ENCODE measurements at places on chromosomes 13 and 19.

DNA sequence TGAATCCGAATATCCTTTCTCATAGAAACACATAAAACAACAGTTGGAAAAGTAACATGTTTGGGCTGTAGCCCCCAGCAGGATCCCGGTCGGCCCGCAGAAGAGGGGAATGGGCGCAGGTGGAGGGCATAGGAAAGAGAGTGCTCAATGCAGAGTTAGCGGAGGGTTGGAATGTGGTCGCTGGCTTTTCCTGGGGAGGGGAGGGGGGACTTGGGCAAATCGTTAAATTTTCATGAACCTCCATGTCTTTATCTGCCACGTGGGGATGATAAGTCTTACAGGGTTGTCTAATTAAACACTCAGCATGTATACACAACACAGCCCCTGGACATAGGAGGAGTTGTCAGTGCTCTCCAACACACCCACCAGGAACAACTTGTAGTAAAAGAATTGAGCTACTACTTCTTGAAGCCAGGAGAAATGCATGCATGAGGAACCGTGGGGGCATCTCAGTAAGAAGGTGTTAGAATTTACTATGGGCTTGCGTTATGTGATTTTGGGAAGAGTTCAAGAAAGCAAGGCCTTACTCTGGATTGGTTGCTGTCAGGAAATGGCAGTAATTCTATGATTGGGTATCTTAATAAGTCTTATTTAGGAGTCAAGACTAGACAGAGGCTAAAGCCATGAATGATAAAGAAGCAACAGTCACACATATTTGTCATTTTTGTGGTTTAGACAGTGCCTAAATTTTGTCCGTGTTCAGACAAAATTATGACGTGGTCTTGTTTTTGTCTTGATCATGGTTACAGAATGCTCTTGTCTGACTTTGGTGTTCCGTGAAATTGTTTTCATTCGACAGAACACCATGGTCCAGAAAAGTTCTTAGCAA lies 671 bp upstream of the SLC46A3 start:
- peak; percentile 8 for DNase-seq

DNA sequence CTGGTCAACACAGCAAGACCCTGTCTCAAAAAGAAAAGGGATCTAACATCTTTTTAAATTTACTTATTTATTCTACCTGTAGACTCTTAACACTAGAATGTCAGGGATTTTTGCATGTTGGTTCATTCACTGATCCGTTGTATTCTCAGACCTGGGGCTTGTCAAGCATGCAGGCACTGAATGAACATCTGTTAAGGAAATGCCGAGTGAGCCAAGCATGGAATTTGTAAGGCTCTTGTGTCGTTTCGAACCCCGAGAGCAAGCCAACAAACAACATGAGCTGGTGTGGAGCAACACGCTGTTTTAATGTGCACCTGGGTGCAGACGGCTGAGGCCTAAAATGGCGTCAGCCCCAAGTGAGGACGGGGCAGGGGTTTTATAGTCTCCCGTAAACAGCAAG lies 10.0 kb upstream of the OR1M1 start:
- DNase-seq, result no peak

DNA sequence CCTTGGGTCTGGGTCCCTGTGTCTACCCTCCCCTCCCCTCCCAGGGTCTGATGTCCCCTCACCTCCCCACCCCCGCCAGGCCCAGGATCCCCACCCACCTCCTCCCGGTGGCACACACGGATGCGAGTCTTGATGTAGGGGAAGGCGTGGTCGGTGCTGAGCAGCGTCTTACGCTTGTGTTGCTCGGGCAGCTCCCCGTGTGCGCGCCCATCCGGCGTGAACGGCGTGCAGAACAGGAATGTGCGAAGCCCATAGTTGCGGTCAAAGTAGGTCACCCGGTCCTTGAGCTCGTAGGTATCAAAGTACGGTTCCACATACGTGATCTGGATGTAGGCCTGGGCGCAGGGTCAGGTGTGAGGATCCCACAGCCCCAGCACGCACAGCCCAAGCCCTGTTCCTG lies 4.4 kb upstream of the KANK2 start:
- no peak for DNase-seq

DNA sequence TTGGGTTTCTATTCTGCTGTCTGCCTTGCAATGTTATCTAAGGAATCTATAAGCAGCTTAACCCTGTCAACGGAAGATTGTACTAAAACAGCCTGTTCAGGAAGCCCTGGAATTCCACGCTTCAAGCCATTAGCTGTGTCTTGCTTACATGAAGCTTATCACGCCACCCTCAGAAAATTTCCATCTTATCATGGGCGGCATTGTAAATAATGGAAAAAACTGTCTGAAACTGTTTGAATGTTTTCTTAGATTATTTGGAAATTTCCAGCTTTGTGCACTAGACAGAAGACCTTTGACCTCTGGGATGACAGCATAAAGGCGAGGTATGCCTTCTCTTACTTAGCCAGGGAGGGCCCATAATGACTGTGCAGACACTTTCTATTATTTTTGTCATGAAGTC lies 319.7 kb downstream of the KCNRG start:
- DNase-seq, result no peak

GRCh38 chr19:42284066-42284501 lies 15.0 kb downstream of the CIC start:
- DNase-seq, result peak; percentile 93

DNA sequence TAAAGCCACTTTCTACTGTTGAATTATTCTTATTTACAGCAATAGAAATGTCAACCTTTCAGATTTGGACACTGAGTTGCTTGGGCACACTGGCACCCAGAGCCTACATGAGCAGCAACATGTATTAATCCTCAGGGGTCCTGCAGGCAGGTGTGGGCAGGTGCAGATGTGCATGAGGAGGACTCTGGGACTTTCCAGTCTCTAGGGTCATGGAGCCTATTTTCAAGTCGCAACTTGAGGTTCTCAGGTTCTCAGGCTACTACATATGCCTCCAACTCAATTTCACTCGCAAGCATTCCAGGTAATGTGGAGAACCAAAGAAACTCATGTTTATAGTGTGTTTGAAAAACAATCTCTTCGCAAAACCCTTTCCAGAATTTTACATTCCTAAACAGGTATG lies 73.2 kb downstream of the STARD13 start:
- DNase-seq, result no peak

DNA sequence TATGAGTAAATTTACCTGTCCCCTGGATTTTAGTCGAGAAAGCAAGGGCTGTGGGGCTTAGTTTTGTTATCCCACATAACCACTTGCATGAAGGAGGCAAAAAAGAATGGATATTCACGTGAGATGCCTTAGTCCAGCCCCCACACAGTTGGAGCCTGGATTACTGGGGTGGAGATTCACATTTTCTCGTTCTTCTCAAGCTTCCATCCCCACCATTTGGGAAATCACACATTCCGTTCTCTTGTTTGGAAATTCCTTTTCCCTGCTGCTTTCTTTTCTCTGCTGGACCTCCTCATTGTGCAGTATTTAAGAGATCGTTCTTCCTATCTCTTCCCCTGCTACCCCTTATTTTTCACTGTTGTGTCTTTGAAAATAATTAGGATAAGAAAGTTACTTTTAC lies 45.1 kb upstream of the FARP1 start:
- no peak for DNase-seq

GRCh38 chr19:40510526-40511115 lies 43.8 kb downstream of the SPTBN4 start:
- DNase-seq, result no peak

GRCh38 chr19:55492362-55492944 lies 4.2 kb downstream of the SSC5D start:
- no peak for DNase-seq

DNA sequence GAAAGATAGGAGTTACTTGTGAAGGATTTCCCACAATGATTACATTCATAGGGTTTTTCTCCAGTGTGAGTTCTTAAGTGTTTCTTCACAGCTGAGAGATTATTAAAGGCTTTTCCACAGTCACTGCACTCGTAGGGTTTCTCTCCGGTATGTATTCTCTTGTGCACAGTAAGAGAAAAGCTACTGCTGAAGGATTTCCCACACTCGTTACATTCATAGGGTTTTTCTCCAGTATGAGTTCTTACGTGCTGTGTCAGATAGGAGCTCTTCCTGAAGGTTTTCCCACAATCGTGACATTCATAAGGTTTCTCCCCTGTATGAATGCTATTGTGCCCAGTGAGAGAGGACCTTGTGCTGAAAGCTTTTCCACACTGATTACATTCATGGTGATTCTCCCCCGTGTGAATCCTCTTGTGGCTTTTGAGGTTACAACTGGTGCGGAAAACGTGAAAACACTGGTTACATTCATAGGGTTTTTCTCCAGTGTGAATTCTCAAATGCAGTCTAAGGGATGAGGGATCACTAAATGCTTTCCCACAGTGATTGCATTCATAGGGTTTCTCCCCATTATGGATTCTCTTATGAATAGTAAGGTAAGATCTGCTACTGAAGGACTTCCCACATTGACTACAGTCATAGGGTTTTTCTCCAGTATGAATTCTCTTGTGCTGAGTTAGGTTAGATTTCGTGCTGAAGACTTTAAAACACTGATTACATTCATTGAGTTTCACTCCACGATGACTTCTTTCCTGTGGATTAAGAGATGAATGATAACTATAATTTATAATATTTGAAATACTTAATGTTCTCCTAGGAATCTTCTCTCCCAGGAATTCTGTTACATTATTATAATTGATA lies 20.6 kb downstream of the ZNF558 start:
- DNase-seq, result no peak

DNA sequence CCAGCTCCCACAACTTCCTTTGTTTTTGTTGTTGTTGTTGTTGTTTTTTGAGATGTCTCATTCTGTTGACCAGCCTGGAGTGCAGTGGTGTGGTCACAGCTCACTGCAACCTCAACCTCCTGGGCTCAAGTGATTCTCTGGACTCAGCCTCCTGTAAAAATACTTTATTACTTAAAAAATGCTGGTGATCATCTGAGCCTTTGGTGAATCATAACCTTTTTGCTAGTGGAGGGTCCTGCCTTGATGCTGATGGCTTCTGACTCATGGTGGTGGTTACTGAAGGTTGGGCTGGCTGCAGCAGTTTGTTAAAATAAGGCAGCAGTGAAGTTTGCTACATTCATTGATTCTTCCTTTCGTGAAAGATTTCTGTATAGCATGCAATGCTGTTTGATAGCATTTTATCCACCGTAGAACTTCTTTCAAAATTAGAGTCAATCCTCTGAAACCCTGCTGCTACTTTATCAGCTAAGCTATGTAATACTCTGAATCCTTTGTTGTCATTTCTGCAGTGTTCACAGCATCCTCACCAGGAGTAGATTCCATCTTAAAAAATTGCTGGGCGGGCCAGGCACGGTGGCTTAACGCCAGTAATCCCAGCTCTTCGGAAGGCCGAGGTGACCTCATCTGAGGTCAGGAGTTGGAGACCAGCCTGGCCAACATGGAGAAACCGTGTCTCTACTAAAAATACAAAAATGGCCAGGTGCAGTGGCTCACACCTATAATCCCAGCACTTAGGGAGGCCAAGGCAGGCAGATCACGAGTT lies 18.0 kb downstream of the ARHGAP35 start:
- DNase-seq, result no peak

GRCh38 chr13:99342723-99343315 lies 35.6 kb upstream of the GPR183 start:
- no peak for DNase-seq

DNA sequence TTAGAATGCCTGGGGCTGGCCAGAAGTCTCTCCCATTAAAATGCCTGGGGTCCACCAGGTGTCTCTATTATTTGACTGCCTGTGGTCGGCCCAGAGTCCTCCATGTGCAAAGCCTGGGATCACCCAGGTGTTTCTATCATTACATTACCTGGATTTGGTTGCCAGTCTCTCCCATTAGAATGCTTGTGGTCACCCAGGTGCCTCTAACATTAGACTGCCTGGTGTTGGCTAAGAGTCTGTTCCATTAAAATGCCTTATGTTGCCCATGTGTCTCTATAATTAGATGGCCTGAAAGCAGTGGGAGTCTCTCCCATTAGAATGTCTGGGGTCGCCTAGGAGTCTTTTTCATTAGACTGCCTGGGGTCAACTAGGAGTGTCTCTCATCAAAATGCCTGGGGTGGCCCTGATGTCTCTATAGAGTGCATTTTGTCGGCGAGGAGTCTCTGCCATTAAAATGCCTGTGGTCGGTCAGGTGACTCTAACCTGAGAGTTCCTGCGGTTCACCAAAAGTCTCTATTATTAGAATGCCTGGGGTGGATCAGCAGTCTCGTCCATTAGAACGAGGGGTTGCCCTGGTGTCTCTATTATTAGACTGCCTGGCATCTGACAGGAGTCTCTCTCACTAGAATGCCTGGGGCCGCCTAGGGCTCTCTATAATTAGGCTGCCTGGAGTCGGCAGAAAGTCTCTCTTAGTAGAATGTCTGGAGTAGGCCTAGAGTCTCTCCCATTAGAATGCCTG lies 1540.5 kb downstream of the UQCRFS1 start:
- DNase-seq, result no peak

DNA sequence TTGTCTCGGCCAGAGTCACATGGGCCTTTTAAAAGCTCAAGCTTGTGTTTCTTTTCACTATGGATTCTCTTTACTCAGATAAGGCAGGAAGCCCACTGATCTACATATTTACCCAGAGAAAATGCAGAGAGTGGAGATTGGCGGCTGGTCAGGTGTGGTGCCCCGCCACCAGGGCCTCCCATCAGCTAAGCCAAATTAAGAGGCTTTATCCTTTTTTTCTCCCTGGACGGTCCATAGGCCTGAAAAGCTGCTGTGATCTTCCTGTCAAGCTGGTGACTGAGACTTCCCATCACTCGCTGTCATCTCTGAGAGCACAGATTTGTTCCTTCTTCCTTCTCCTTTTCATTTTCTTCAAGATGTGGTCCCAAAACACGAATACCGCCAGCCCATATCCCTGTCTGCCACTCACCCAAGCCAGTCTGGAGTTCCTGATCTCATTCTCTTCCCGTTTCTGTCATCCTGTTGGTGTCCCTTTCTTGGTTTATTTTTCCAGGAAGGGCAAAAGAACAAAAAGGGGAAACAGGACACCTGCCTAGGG lies 1.9 kb downstream of the SAFB start:
- no peak for DNase-seq

DNA sequence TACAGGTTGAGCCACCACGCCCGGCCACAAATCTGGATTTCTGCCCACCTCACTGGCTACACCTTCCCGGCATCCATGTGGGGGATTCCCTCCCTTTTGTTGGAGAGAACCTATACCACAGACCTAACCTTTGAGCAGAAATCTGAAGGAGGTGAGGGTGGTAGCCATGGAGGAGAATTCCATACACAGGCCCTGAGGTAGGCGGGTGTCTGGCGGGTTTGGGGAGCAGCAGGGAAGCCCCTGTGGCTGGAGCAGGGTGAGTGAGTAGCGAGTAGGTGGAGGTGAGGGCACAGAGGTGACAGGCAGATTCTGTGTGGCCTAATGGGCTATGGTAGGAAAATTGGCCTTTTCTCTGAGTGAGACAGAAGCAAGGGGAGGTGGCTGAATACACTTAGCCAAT lies 10.6 kb downstream of the EIF3K start:
- DNase-seq, result no peak
